ENCODE measurements at places on chromosomes 3 and 15. TPM values are rescaled to one million over a fixed set of nuclear protein-coding genes. Genes with fewer than 3 reads are reported as not detected.

GRCh38 chr3:49900491-49901153 lies 3.1 kb downstream of the MST1R start:
- DNase-seq = peak; percentile 92

- no peak for DNase-seq
Measured at GRCh38 chr15:92244703-92245102, 149.0 kb upstream of the ST8SIA2 start.

- DNase-seq = no peak
Measured at GRCh38 chr3:109853077-109853731, 515.9 kb upstream of the DPPA4 start.

The GRM2 gene
- 0.32 TPM for total RNA-seq

The UBA5 gene
- total RNA-seq = 43.7 TPM

Measured in HCT116 (cell line).